ENCODE measurements at places on chromosomes 7 and 10.

DNA sequence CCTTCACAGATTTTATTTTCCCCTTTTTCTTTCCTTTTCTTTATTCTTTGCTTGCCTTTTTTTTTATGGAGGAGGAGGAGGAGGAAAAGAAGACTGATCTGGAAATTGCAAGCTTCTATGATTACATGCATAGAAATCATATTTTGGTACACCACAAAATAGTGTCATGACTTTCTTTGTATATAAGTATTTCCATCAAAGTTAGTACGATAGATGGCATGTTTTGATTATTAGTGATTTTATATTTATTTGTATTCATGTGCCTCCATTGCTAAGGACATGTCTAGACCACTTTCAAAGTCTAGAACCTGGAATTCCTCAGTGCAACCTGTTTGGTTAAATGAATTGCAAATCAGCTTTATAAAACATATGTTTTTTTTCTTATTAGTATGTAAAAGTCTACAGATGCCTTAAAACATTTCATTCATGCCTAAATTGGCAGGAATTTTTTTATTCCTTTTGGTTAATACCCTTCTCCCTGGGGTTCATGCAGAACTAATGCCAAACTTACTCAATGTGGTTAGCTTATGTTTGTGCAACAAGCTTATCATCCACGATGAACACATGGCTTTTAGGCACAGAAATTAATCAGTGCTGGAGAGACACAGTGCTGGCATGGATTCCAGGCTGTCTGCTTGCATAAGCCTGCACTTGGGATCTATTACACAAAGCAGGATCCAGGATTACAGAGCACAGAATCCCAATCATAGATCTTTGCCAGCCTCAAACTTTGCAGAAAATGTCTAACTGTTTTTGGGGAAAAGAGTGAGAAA is 213.1 kb downstream of the CHRM2 start:
- DNase-seq, result no peak

- no peak for DNase-seq
Observed at GRCh38 chr10:33897291-33897752, 562.9 kb upstream of the NRP1 start.

- DNase-seq, result no peak
Observed at GRCh38 chr10:70676511-70676910, 4.2 kb downstream of the ADAMTS14 start.

GRCh38 chr10:71582019-71582418 is 137.6 kb downstream of the C10orf105 start:
- no peak for DNase-seq

DNA sequence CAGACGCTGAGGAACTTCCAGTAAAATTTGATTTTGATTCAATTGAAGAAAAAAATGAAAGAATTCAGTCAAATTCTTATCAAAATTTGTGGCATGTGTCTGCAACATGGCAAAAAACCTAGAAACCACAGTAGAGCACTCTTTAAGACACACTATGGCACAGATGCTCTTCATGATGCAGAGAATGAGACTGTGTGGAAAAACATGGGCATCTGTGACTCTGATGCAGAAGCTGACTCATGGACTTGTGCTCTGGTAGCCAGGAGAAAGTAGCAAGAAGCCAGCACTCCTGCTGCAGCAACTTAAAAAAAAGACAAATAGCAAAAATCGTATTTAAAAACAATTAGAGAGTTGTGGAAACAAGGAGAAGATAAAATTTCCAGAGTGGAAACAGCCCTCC is 8.9 kb upstream of the KCNK18 start:
- DNase-seq, result no peak

- DNase-seq, result no peak
Observed at GRCh38 chr7:68892236-68892635, 706.0 kb upstream of the AUTS2 start.

- DNase-seq, result no peak
Observed at GRCh38 chr7:32870298-32870697, 21.3 kb downstream of the KBTBD2 start.

GRCh38 chr7:44062903-44063295 is 2.5 kb downstream of the PGAM2 start:
- DNase-seq, result no peak

DNA sequence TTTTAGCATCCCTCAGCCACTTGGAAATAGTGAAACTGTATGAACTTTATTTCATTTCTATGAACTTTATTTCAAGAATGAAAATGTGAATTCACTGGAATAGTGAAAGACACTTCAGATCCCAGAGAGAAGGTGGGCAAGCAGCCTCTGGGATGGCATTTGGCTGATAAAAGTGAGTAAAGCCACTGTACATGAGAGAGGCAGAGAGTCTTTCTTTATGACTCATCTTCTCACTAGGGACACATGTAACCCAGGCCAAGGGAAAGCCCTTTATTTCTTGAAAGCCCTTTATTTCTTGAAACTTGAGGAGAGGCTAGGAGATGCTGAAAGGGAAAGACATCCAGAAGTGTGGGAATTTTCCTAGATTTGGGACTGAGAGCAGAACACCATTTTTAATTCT is 148.9 kb upstream of the SMIM30 start:
- DNase-seq, result no peak

GRCh38 chr7:94432817-94433216 is 38.1 kb downstream of the COL1A2 start:
- DNase-seq, result no peak

DNA sequence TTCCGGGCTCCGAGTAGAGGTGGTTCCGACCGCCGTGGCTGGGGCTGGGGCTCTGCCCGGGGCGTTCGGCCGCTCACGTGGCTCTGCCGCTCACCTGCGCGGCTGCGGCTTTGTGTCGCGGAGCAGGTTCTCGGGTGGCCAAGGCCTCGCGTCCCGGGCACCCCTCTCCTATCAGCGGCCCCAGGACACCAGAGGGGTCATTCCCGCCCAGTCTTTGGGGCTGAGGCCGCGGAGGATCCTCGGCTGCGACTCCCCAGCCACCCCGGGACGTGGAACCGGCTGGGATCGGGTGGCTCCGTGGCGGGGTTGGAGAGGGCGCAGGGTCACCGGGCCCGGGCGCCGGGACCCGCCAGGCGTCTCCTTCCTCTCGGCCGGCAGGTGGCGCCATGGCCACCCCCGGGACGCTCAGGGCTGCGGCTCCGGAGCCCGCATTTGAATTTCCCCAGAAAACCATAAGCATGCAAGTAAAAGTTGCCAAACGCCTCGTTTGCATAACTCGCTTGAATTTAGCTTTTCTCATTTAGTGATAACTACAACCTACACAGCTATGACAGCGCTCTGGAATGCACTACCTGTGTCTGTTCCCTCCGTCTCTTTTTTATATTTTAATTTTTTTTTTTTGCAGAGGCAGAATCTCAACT is 1.2 kb downstream of the COL26A1 start:
- no peak for DNase-seq

- no peak for DNase-seq
Observed at GRCh38 chr7:142806022-142806356, 35.2 kb downstream of the PRSS2 start.

DNA sequence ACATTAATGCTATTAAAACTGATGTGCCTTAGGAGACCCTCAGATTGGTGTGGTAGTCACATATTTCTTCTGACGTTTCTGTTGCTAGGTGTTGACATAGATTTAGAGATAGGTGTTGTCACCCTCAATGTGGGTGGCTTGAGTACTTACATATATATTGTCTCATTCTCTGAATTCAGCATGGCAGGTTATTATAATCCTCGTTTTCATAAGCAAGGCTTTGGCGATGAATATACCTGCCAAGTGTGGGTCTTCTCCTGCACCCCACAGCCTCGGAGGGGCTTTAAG is 7.0 kb downstream of the FBH1 start:
- no peak for DNase-seq
